ENCODE measurements at places on chromosomes 16 and 17. TPM values are rescaled to one million over a fixed set of nuclear protein-coding genes. Genes with fewer than 3 reads are reported as not detected.

Gene COG4
- total RNA-seq: 82.7 TPM

DNA sequence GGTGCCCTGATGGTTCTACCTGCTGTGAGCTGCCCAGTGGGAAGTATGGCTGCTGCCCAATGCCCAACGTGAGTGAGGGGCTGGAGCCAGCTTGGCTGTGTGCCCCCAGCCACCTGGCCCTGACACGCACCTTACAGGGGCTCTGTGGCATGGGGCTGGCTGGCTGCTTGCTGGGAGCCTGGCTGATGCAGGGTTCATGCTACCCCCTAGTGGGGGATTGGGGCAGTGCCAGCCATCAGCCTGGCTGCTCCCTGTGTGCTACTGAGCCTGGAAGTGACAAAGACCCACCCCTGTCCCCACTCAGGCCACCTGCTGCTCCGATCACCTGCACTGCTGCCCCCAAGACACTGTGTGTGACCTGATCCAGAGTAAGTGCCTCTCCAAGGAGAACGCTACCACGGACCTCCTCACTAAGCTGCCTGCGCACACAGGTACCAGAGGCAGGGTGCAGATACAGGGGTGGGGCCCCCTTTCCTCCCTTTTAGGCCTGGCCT, 5.7 kb downstream of the GRN start:
- peaks cover 3% of the 10 kb centered on the region for H3K36me3 ChIP-seq
- peak overlapping the region; percentile 79 for H3K4me3 ChIP-seq
- H3K4me1 ChIP-seq: peaks cover 9% of the 10 kb centered on the region
- DNase-seq: peak; percentile 82
- peaks cover 8% of the 10 kb centered on the region for H3K27me3 ChIP-seq

GRCh38 chr17:47368262-47368661, 44.5 kb downstream of the EFCAB13 start:
- H3K4me3 ChIP-seq: no peak overlapping the region
- peaks cover 5% of the 10 kb centered on the region for H3K4me1 ChIP-seq
- DNase-seq: no peak
- H3K36me3 ChIP-seq: peaks cover 14% of the 10 kb centered on the region
- H3K27ac ChIP-seq: no peak overlapping the region

DNA sequence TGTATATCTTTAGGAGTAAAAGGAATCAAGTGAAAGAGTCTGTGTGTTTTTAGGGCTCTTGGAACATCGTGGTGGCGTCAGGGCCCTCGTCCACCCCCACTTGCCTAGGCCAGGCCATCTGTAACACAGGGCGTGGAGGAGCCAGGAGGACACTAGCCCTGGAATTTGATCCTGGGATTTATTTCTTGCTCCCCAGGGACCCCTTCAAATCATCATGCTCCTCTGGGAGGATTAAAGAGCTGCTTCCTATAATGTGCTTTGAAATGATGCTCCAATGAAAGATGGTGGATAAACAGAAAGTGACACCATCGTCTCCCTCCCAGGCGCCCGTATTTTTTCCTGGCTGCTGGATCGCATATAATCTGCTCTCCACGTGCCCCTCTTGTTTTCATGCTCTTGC, 113.3 kb downstream of the AATF start:
- H3K4me3 ChIP-seq: no peak overlapping the region
- DNase-seq: no peak
- peaks cover 4% of the 10 kb centered on the region for H3K27me3 ChIP-seq
- no peak overlapping the region for H3K27ac ChIP-seq

DNA sequence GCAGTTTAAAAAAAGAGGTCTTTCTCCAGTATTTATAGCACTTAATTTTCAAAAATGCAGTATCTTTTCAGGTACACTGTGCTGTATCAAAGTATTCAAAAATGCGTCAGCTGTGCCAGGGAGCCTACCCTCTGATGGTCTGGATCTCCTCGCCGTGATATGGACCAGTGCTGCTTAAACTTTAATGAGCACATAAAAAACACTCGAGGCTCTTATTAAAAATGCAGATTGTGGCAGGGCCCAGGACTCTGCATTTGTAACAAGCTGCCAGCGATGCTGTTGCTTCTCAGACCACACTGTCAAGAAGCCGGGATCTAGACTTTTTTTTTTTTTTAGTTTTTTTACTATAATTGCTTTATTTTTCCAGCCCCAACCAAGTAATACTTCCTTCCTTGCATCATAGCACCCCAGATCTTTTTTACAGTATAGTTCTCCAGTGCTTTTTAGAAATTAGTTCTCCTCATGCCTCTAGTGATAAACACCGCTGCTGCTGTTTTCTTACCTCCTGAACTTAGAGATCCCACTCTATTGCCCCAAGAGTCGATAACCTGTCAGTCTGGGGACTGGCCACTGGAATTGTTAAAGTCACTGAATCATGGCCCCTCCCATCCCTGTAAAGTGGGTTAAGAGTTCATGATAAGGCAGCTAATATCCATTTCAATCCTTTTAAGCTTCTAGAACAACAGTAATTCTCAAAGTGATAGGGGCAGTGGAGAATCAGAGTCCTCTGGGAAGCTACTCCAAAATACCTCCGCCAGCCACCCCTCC, 1.6 kb upstream of the SMARCD2 start:
- DNase-seq: no peak
- H3K27me3 ChIP-seq: peaks cover 4% of the 10 kb centered on the region
- no peak overlapping the region for H3K27ac ChIP-seq
- peak overlapping the region; percentile 88 for H3K4me3 ChIP-seq

- peaks cover 24% of the 10 kb centered on the region for H3K27me3 ChIP-seq
- peaks cover 24% of the 10 kb centered on the region for H3K4me1 ChIP-seq
- no peak overlapping the region for H3K27ac ChIP-seq
- H3K4me3 ChIP-seq: peak overlapping the region; percentile 15
Observed at GRCh38 chr17:44911133-44912001, 3.9 kb downstream of the GFAP start.

Gene HNF1B
- total RNA-seq: not detected

DNA sequence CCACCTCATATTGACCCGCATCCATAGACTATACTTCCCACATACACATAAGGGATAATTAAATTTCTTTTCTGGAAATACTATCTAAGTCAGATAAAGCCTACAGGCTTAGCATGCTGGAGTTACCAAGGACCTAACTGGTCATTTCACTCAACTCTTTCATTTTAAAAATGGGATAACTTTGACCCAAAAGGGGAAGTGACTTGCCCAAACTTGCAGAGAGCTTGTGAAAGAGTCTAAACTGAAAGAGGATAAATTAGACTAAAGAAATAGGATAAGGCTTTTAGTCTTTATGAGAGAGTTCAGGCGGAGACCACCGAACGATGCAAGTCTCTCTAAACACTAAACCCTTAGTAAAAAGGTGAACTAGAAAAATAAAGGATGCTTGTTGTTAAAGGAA, 3.9 kb upstream of the KRT33A start:
- no peaks in the 10 kb centered on the region for H3K36me3 ChIP-seq
- H3K27me3 ChIP-seq: peaks cover 38% of the 10 kb centered on the region
- H3K27ac ChIP-seq: no peak overlapping the region

DNA sequence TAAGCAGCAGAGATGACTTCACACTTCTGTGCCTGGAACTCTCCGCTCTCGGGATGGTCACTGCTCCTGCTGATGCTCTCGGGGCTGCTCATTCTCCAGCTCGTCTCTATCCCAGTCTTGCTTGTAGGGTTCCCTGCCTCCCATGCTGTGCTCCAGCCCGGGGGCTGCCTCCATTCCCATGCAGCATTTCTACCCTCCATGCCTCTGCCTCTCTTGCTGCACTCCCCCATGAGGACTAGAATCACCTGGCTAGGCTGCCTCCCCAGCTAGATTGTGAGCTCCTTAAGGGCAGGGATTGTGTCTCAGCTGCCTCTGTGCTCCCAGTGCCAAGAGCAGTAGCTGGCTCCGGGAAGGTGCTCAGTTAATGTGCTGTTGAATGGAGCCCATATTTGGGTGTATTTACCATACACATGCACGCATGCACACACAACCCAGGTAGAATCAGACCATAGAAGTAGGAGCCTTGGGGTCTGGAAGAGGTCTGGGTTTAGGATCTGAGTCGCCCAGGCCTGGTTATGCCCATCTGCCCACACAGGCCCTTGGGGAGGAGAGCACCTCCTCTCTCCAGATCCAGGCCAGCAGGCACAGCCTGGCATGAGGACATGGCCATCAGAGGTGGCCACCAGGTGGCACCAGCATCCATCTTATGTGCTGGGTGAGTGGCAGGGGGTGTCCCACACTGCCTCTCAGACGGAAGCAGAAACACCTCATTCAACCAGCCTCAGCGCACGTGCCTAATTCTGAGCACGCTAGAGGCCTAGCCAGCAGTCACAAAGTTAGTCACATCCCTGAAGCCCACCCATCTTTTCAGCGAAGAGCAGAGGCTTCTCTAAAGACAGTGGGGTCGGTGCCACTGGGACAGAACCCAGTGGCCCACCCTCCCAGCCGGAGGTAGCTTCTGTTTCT, 9.3 kb downstream of the GIT1 start:
- DNase-seq: peak; percentile 76
- H3K27ac ChIP-seq: no peak overlapping the region
- H3K36me3 ChIP-seq: peaks cover 3% of the 10 kb centered on the region
- H3K4me1 ChIP-seq: peaks cover 21% of the 10 kb centered on the region
- H3K27me3 ChIP-seq: no peaks in the 10 kb centered on the region

DNA sequence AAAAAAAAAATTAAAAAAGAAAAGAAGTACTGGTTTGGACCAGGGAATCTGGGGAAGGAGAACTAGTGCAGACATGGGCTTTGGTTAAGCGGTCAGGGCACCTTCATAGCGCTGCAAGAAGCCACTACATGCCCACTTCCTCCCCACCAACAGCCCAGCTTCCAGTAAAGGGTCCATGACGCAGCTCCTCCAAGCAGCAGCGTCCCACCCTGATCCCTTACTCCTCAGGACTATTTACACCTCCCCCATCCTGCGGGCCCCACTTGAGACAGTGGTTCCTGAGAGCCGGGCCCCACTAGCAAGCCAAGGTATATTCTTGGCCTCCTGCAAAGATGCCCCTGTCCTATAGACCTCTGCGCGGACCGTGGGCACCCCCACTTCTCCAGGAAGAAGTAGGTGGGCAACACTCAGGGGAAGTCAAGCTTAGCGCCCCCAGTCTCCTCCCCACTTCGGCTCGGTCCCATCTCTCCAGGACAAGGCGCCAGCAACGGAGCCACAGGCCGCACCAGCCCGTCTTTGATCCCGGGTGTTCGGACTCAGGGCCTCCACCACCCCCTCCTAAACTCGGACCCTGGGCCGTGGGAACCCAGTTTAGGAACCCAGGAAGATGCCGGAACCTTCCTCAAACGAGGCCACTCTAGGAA, 913 bp upstream of the PRR14 start:
- H3K4me1 ChIP-seq: peaks cover 26% of the 10 kb centered on the region
- peak overlapping the region; percentile 100 for H3K4me3 ChIP-seq

- DNase-seq: no peak
- no peak overlapping the region for H3K4me3 ChIP-seq
- H3K4me1 ChIP-seq: peaks cover 14% of the 10 kb centered on the region
- H3K36me3 ChIP-seq: peaks cover 58% of the 10 kb centered on the region
- H3K27ac ChIP-seq: no peak overlapping the region
Observed at GRCh38 chr17:16005636-16006035, 6.0 kb downstream of the TTC19 start.

DNA sequence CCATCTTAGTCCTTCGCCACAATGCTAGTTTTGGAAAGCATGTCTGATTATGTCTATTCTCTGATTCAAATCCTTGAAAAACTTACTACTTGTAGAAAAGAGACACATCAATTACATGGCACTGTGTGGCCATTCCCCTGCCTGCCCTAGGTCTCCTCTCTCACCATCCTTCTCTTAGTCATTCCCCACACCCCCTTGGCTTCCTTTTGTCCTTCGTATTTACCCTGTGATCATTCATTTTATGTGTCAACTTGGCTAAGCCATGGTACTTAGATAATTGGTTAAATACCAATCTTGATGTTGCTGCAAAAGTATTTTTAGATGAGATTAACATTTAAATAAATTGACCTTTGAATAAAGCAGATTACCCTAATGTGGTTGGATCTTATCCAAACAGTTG, 122.9 kb upstream of the CDH11 start:
- H3K36me3 ChIP-seq: no peaks in the 10 kb centered on the region
- DNase-seq: no peak
- H3K4me1 ChIP-seq: no peaks in the 10 kb centered on the region
- peaks cover 2% of the 10 kb centered on the region for H3K27me3 ChIP-seq
- H3K27ac ChIP-seq: no peak overlapping the region

GRCh38 chr16:10367616-10368188, 18.2 kb upstream of the ATF7IP2 start:
- H3K4me3 ChIP-seq: no peak overlapping the region
- H3K27ac ChIP-seq: no peak overlapping the region
- no peaks in the 10 kb centered on the region for H3K36me3 ChIP-seq

DNA sequence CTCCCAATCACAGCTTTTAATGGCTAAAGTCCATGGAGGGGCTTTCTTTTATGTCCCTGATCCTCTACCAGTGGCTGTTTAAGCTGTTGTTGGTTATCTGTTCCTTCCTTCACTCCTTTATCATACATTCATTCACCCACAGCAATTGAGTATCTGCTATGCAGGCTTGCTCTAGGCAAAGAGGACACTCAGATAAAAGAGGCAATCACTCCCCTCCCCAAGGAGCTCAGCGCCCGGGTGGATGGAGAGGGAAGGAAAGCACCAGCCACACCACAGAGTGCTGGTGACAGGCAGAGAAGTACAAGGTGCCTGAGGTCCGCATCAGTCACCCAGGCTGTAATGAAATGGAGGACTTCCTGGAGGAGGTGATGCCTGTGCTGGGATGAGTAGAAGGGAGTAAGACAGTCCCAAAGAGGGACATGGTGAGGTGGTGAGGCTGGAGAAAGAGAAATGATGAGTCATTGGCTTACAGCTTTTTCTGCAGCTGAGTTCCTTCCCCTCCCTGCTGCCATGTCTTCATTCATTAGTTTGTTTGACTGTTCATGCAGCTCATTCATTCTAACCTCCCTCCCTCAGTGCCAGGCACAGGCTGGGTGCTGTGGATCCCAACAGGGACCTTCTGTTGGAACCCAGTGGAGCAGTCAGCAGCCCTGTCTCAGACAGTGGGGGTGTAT, 12.8 kb upstream of the NGFR start:
- H3K36me3 ChIP-seq: no peaks in the 10 kb centered on the region
- no peak overlapping the region for H3K4me3 ChIP-seq
- no peak for DNase-seq
- peaks cover 28% of the 10 kb centered on the region for H3K27me3 ChIP-seq
- H3K27ac ChIP-seq: no peak overlapping the region

DNA sequence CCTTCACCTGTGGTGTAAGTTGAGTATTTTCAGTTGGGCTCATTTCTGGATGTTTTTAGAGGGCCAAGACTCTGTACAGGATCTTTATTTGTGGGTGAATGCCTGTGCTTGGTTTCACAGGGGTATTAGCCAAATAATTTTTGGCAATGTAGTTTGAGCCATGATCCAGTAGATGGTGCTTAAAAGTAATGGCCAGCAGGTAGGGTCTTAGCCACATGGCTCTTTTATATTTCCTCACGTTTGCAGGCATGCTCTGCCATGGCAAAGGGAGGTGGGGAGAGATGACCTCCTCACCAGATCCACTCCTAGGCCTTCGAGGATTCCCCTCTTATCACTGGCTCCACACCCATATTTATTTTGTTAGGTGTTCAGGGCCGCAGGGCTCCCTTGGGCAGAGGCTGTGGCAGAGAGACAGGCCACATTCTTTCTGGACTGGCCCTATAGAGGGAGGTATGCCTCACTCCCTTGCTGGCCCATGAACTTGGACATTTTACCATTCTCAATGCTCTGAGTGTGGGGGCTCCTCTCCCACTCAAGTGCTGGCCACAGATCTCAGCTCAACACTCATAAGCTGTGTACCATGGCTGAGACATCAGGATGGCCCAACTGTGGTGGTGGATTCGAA, 417.1 kb downstream of the XYLT1 start:
- H3K4me1 ChIP-seq: no peaks in the 10 kb centered on the region
- no peak for DNase-seq
- no peak overlapping the region for H3K27ac ChIP-seq

- H3K36me3 ChIP-seq: no peaks in the 10 kb centered on the region
- no peaks in the 10 kb centered on the region for H3K4me1 ChIP-seq
- H3K27ac ChIP-seq: no peak overlapping the region
- no peak for DNase-seq
Observed at GRCh38 chr16:12303653-12304052, 327.1 kb downstream of the SNX29 start.
